ENCODE measurements at places on chromosomes 1 and 21.

DNA sequence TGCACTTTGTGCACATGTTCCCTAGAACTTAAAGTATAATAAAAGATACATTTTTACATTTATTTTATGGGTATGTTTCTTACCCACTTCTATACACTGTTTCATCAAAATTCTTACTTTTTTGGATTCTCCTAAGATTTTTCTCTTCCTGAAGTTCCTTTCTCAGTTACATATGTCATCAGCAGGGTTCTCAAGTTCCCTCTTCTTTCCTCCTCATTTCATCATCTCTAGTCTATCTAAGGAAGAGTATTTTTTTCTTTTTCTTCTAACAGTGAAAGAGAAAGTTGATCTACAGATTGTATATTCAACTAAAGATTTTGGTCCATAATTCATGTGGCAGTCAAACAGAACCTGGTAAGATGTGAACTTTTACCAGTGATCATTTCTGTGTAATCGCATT, 41.2 kb upstream of the CYYR1 start:
- DNase-seq = no peak

- no peak for DNase-seq
Observed at GRCh38 chr1:117656202-117656641, 50.4 kb downstream of the TENT5C start.

GRCh38 chr1:162388083-162388594, 6.6 kb downstream of the C1orf226 start:
- DNase-seq = no peak

GRCh38 chr1:17245816-17246325, 3.0 kb upstream of the PADI3 start:
- no peak for DNase-seq

GRCh38 chr1:82759035-82759434, 958.3 kb downstream of the ADGRL2 start:
- no peak for DNase-seq

- DNase-seq = no peak
Observed at GRCh38 chr1:24324903-24325302, 5.7 kb downstream of the GRHL3 start.

- no peak for DNase-seq
Observed at GRCh38 chr1:114104949-114105348, 48.7 kb downstream of the SYT6 start.

DNA sequence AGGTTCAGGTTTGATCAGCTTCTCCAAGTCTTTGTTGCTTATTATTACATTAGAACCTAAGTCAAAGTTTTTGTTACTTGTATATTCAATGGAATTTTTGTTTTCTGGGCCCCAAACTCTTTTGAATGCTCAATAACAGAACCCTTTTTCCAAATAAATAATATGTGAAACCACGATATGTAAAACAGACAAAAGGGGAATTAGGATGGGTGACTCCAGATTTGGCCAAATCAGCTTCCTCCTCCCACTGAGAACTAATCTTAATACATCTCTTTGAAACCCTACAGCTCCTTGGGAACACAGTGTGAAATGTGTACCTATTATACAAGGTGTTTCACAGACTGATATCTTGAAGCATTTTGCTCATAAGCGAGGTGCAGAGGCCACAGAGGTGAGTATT, 67.0 kb upstream of the TNFSF18 start:
- no peak for DNase-seq

- DNase-seq = no peak
Observed at GRCh38 chr1:162169031-162169790, 99.7 kb downstream of the NOS1AP start.

- no peak for DNase-seq
Observed at GRCh38 chr1:903721-904271, 19.9 kb upstream of the SAMD11 start.

GRCh38 chr21:33984021-33984481, 68.4 kb upstream of the ATP5PO start:
- no peak for DNase-seq

DNA sequence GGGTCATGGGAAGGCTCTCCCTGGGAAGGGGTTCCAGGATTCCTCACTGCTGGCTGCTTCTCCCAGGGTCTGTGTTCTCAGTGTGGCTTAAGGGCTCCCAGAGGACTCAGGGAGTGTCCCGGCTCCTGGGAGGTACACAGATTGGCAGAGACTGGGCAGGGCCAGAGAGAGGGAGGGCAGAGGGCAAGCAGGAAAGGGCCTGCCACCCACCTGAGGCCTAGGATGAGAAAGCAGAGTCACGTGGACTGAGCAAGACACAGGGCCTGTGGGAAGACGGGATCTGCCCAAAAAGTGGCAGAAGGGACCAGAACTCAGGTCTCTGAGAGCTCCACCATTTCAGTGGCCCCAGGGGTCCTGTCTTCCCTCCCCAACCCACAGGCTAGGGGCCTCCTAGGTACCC, 871 bp downstream of the SLFNL1 start:
- DNase-seq = no peak

GRCh38 chr1:229870381-229870780, 196.7 kb upstream of the GALNT2 start:
- DNase-seq = no peak

DNA sequence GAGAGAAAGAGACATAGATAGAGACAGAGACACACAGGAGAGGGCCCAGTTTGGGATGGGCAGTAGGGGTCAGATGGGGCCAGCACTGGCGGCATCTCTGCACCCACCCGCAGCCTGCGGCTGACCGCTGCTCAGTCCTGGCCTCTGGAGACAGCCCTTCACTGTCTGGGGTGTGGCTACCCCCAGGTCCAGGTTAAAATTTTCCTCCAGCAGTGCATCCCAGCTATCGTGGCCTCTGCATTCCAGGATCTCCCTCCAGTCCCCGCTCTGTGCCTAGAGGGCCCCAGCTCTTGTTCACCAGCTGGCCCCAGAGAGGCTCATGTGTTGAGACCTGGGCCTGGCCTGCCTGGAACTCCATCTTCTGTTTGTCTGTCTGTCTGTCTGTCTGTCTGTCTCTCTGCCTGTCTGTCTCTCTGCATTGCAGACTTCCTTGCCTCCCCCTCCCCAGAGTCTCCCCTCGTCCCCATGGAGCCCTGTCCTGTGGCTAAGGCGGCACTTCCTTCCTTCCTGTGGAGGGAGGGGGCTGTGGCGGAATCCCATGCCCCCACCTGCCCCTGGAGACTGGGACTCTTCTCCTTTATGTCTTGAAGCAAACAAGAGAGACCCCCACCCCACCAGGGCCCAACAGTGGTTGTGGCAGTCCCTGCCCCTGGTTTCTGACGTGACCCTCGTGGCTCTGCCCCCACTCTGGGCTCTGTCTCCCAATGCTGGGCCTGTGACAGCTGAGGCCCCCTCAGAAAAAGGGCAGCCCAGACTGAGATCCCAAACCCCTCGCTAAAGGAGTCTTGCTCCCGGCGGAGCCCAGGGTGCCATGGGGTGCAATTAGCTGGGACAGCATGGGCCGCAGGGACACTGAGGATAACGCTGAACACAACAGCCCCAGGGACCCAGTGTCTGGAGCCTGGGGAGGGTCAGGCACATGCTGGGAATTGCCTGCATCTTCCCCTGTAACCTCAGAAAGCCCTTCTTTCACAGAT, 241.8 kb downstream of the NPHP4 start:
- no peak for DNase-seq

- DNase-seq = no peak
Observed at GRCh38 chr1:17507915-17508314, 31.6 kb upstream of the ARHGEF10L start.
